ENCODE measurements at places on chromosomes 3 and 15.

GRCh38 chr3:71456826-71457225 lies 126.7 kb downstream of the FOXP1 start:
- DNase-seq: no peak

DNA sequence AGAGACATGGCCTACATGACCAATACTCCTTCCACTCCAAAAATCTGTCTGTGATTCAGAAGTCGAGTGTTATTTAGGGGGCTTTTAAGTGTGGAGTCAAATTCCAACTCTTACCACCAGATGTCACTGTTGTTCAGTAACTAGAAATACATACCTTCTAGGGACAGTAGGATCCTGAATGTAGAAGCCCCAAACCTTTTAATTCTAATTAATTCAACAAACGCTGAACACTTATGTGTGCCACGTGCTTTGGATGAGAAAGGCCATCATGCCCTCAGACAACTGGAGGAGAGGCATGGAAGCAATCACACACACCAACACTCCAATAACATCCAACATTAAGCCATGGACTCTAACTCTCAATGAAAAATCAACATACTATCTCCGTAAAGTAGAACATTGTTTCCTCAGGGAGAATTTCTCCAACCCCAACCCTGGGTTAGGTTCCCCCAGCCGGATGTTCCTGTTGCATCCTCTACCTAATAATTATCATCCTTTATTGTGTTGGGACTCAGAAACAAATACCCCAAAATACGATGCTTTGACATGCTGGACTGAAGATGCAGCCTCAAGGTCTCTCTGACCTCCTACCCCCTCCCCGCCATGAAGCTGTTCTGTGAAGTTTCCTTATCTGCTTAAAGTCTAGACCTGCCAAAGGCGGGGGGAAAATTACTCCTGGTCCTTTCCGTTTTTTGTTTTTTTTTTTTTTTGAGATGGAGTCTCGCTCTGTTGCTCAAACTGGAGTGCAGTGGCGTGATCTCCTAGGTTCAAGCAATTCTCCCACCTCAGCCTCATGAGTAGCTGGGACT lies 8.0 kb upstream of the CCDC13 start:
- DNase-seq: no peak

DNA sequence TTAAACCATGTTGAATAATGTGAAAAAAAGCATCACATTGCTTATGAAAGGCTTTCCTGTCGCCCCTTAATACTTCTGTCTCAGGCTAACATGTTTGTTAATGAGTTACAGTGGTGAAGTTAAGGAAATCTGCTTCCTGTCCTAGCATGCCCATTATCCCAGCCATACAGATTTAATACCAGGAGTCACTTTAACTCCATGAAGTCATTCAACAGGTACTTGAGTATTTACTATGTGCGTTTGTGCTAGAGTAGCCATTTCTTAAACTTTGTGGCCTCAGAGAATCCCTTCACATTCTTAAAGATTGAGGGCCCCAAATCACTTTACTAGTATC lies 10.1 kb upstream of the SETD5 start:
- no peak for DNase-seq

DNA sequence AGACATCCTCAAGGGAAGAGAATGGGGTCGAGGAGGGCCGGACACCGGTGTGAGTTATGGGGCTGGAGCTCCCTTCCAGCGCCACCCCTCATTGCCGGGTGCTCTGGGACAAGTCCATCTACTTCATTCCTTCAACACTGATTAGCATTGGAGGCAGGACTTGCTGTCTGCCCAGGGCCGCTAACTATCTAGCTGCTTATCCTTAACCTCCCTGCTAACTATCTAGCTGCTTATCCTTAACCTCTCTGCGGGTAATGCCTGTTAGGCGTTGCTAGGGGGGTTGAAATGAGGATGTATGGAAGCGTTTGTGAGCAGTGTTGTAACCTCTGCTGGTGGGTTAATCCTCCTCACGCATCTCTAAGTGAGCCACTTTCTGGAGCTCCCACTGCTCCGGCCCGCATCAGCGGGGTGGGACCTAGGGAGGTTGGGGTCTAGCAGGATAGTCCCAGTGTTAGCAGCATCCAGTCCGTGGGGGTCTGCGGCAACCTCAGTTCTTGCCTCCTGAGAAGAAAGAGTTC lies 10.9 kb upstream of the CHAC1 start:
- DNase-seq: no peak

DNA sequence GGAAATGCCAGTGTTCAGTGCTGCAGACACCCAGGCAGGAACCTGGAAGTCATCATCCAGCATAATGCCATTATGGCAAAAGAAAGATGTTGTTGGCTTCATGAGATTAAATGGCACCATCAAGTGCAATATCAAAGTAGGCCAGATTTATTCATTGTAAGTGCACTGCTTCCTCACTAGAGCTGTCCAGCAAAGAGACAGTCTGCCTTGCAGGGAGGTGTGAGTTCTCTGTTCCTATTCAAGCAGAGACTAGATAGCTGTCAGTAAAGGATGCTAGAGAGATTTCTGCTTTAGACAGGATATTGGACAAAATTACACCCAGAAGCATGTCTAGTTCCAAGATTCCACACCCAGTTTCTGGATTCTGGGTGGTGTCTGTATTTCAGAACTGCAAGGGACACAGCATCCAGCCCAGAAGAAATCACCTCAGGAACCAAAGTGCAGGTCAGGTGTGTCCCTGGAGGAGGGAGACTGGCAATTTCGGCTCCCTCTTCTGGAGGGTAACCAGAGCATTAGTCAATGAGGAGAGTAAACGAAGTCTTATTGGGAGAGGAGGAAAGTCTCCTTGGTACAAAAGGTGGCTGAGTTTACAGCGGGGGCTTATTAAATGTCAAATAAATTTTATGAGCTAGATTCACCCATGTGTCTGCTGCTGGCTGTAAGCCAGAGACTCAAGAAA lies 377.3 kb downstream of the EPHB1 start:
- DNase-seq: no peak

GRCh38 chr3:115932807-115933206 lies 309.5 kb downstream of the GAP43 start:
- DNase-seq: no peak

DNA sequence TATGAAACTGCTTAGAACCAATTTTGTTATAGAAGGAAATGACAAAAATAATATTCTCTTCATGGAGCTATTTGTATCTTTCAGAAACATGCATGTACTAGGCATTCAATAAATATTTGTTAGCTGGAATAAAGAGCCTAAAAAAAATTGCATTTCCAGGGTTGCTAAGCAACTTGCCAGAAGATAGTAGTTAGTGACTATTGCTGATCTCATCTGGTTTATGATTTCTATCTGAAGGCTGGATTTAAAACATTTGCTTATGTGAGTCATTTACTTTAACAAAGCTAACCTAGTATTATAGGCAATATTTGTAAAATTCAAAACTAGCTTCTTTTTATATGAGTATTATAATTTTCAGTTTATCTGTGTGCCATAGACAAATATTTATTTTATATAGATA lies 78.3 kb downstream of the NAALADL2 start:
- DNase-seq: no peak

All from T-helper 2 cell (primary cell).